ENCODE measurements at places on chromosomes 5 and 9.

DNA sequence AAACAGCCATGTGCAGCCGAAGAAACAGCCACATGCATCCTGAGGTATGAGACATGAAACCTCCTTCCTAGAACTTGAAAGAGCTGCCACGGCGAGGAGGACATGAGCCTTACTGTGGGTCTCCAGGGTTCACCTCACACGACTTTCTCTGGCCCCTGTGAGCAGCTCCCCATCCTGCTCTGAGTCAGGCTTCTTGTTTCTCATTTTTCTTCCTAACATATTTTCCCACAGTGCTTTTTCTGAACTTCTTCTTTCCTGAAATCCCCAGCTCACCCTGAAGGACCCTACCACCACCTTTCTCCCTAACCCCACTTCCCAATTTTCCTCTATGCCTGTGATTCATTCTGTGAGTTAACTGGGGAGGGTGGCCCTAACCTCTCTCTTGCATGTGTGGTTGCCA, 33.7 kb upstream of the ADRB2 start:
- DNase-seq, result no peak

DNA sequence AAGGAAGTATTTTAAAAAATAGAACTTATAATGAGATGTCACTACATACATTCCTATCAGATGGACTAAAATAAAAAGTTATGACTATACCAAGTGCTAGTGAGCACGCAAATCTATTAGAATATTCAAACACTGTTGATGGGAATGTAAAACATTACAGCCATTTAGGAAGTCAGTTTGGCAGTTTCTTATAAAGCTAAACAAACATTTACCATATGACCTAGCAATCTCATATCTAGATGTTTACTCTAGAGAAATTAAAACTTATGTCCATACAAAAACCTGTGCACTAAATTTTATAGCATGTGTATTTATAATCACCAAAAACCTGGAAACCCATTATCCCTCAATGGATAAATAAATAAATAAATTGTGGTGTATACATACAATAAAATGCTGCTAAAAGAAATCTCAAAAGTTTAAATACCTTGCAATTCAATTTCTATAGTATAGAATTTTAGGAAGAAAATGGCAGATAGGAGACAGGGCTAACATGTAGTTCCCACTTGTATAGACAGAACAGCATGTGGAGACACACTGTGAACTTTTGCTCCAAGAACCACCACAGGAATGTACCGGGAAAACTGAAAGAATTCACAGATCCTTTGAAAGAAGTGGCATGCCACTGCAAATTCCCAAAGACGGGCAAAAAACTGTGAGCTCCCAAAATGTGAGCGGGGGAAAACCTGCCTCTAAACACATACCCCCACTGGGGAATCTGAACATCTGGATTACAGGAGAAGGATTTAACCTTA, 174.6 kb upstream of the SPEF2 start:
- no peak for DNase-seq

DNA sequence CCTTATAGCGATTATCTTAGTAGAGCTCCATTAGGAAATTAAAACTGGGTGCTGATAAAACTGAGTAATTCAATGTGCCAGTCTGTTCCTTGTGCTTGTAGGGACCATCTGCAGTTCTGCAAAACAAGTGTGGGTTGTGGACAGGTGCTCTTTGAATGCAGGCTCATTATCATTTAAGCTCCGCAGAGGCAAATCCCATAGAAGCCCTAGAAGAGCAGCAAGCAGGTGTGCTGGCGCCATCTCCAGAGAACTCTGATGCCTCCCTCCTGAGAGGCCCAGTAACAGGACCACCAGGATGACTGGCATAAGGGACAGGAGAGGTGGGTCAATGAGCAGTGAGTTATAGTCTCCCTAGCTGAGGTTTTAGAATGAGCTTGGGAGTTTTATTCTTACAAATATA, 1342.4 kb upstream of the DMAC1 start:
- no peak for DNase-seq

DNA sequence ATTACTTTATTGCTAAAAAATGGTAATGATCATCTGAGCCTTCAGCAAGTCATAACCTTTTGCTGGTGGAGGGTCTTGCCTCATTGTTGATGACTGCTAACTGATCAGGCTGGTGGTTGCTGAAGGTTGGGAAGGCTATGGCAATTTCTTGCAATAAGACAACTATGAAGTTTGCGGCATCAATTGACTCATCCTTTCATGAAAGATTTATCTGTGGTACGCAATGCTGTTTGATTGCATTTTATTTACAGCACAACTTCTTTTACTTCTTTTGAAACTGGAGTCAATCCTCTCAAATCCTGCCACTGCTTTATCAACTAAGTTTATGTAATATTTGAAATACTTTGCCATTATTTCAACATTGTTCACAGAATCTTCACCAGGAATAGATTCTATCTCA, 58.3 kb upstream of the ACO1 start:
- DNase-seq, result no peak

DNA sequence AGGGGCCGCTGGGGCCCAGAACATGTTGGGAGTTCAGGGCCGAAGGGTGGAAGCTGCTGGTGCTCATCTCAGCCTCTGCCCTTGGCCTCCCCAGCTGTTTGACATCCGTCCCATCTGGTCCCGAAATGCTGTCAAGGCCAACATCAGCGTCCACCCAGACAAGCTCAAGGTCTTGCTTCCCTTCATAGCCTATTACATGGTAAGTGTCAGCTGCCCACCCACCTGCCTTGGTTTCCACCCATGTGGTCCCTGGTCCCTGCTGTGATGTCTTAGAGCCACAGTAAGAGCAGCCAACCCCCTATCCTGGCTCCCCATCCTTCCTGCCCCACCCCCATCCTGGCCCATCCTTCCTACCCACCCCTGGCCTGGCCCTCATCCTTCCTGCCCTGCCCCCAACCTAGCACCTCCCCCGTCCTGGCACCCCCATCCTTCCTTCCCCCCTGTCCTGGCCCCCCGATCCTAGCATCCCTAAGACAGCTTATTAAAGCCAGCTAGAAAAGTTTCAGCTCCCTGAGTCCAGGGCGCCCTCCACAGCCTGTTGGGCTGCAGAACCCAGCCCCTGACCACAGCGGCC, 9.7 kb upstream of the CEL start:
- no peak for DNase-seq

All from lower leg skin (tissue), 4 donors.